Amniotic epithelial cell (primary cell): ENCODE measurements at places on chromosomes 4 and X.

DNA sequence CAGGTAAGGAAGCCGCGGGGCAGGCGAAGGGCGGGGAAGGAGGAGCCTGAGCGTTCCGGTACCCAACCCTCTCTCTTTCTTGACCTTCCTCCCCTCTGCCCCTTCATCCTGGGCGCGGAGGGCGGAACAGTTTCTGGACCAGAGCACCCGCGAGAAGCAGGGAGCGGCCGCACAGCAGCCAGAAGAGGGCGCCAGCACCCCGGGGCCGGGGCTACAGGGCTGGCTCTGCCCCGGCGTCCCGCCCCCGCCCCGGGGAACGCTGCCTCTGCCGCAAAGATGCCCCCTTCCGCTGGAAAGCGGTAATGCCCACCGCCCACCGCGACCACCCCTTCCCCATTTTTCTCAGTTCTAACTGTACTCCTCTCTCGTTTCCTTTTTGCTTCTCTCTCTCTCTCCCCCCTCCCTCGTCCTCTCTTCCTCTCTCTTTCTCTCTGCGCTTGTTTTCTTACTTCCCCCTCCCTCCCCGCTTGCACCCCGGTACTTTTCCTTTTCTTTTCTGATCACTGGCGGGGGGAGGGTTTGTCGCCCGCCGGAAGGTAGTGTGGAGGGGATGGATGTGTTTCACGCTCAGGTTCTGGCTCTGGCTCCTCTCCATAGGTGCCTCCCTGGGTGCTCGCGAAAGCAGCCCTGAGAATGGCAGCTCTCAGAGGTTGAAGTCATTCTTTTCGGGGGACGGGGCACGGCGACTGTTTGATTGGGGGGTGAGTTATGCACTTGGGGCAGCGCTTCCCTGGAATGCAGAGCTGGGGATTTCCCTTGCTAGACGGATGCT lies 13.1 kb upstream of the PRDM8 start:
- DNase-seq: peak; percentile 36

- no peak for DNase-seq
Observed at GRCh38 chrX:94252211-94252610, 578.2 kb downstream of the FAM133A start.

DNA sequence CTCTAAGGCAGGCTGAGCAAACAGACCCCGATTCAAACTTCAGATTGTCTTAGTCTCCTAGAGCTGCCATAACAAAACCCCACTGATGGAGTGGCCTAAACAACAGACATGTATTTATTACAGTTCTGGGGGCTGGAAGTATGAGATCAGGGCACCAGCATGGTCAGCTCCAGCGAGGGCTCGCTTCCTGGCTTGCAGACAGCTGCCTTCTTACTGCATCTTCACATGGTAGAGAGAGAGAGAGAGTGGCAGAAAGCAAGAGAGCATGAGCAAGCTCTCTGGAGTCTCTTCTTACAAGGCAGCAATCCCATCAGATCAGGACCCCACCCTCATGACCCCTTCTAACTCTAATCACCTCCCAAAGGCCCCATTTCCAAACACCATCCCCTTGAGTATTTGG lies 22.3 kb upstream of the SORCS2 start:
- DNase-seq: no peak

GRCh38 chr4:112513971-112514646 lies 1.9 kb downstream of the NEUROG2 start:
- no peak for DNase-seq

DNA sequence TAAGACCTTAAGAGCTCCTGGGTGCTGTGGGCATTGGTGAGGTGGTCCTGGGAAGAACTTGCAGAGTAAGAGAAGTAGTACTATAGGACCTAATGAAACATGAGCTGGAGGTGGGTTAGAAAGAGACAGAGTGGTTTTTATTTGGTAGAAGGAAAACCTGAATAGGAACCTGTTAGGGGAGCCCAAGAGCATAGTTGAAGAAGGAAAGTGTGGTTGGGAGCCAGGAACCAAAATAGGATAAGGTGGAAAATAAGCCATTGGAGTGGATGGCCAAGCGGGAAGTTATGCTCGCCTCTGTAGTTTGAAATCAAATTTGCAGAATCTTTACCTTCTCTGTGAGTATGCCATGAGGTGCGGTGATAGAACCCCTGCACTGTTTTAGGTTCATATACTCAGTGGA lies 26.7 kb downstream of the GAB1 start:
- no peak for DNase-seq

DNA sequence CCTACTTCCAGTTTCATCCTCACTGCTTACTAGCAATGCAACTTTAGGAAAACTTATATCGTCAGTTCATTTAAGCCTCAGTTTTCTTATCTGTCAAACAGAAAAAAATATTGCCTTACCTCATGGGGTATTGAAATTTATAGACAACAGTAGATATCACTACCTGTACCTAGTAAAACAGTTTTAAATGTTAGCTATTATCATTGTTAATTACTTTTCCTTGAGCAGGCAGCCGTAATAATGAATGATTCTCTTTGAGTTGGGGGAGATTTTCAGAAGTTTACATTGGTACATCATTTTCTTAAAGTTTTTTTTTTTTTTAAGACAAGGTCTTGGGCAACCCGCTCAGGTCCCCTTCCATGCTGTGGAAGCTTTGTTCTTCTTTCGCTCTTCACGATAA lies 71.7 kb upstream of the BMPR1B start:
- DNase-seq: no peak

GRCh38 chr4:20311856-20312255 lies 60.2 kb downstream of the SLIT2 start:
- peak; percentile 84 for DNase-seq

DNA sequence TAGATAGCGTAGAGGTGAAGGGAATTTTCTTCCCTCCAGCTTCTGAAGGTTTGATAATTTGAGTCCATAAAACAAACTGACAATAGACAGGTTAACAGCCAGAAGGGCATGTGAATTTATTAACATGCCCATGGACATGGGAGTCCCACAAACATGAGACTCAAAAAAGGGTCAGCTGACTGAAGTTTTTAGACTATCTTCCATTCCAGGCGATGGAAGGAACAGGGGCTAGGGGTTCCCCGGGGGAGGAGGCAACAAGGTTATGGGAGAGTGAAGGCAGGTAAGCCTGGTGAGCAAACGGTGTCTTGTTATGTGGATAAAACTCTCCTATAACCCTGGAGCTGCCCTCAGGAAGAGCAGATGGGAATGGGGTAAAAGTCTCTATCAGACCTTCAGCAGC lies 81.5 kb upstream of the SORBS2 start:
- DNase-seq: no peak

- DNase-seq: no peak
Observed at GRCh38 chr4:112931001-112931400, 118.5 kb upstream of the ANK2 start.

- DNase-seq: peak; percentile 31
Observed at GRCh38 chr4:17786567-17786966, 5.1 kb upstream of the FAM184B start.

DNA sequence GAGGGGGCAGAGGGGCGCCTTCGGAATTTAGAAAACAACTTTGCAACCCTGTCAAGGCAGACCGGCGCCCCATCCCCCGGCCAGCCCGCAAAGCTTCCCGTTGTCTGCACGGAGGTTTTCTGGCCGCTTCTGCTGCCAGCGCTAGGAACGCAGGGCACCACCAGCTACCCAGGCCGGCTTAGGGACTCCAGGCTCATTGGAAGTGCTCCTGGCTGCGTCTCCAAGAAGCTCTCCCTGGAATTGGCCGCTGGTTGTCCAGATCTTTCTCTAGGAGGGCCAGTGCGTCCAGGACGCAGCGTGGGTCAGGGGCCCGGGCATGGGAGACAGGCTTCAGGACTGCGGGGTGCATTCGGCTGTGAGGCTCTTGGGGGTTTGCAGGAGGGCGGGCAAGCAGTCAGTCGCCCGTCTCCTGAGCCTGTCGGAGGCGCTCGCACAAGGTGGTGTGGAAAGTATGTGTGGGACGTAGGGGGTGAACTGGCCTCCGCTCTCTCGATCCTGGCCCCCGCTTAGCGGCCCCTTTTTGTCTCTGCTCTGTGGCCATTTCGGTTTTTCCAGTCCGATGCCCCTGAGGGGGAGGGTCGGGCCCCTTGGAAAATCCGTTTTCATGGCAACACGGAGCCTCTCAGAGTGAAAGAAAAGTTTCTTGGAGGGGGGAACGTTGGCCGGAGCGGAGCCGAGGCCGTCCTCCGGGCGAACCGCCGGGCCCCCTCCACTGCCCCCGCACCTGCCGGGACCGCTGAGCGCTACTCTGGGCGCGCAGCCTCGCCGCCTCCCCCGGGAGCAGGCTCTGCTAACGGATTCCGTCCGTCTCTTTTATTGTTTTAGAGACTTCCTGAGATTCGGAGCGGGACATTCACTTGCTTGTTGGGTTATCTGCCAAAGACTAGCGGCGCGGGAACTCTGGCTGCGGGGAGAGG lies 810 bp upstream of the SOX3 start:
- DNase-seq: no peak

GRCh38 chr4:82421796-82422560 lies 8.3 kb downstream of the HNRNPDL start:
- no peak for DNase-seq

- no peak for DNase-seq
Observed at GRCh38 chr4:77248805-77249204, 91.8 kb downstream of the CCNG2 start.

DNA sequence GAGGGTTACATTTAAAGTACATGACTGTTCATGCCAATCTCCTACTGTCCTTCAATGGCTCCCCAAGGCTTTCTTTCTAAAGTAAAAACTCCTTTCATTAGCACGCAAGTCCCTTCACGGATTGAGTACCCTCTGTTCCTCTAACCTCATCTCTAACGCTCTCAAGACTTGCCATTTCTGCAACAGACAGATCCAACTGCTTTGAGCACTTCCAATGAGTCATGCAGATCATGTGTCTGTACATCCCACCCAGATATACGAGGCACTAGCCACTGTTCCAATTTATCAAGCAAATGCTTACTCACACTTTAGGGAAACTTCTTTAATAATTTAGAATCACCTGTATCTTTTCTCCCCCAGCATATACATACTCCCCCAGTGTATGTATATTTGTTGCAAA lies 332.5 kb upstream of the ZFP42 start:
- DNase-seq: peak; percentile 17

DNA sequence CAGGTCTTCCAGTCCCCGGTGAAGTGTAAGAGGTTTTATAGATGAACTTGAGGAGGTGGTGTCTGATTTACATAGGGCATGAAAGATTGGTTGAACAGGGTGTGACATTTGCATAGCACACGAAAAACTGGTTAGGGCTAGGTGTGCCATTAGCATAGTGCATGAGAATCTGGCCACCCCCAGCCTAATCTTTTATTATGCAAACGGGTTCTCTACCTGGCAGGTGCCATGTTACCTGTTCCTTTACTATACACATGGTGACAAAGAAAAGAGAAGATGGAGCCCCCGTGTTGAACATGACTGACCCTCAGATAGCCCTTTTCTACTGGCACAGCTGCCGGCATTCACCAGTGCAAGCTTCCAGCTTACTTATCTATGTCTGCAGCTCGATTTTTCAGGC lies 71.0 kb downstream of the UCHL1 start:
- DNase-seq: no peak

DNA sequence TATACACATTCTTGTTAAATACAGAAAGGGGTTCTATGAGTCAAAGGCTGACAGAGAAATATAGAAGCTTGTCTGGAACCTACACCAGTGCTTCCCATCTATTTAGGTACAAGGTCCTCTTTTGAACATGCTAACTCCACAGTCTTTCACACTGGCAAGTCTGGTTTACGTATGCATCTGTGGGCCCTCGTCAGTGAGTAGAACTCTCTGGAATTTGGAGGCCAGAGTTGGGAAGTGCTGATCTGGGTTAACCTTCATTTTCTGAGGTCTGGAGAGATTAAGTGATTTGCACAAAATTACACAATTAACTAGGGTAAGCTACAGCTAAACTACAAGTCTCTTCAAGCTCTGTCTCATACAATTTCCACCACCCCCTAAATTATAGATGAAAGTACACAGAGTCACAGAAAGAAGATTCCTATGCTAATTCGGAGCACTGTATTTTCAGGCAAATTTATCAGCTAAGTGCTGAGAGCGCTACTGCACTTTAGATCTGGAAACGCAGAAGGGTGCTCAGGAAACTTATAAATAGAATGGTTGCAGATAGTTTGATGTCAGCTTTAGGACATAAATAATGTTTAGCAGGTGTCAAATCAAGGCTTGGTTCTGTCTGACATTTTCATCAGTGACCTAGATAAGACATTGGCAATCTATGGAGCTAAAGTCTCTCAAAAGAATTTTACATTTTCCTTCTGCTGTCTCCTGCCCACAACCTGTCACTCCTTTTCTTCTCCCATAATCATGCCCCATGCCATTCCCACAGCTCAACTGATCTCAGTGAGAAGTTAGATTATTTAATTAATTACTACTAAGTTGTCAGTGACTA lies 43.0 kb upstream of the PDLIM5 start:
- DNase-seq: peak; percentile 99

DNA sequence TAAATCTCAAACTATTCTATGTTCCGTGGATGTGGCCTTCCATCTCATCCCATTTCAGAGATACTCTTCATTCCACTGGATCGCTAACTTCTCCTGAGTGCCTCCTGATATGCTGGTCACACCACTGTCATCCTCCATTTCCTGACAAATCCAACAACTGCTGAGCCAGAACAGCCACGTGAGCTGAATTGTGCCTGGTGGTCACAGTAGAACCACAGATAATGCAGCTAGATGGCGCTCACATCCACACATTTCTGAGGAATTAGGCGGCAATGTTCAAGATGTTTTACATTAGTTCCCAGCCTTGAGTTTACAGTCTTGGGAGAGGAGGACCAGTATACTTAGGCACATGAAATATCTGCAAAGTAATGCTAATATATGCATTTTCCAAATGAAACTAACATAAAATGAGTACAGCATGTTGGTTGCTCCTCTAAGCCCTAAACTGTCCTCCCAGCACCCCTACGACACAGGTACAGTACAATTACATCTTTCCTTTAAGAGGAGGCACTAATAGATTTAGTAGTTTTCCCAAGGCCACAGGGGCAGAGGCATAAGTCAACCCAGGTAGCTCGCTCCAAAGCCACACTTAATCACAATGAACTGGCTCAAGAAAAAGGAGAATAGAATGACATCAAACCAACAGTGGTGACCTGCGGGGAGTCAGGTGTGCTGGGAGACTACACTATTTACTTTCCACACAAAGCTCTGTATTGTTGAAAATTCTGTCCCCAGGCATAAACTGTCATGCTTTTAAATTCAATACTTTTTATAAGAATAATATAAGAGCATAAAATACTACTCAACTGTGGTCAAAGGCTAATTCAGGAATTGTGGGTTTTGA lies 134.2 kb downstream of the CHIC2 start:
- DNase-seq: peak; percentile 86

DNA sequence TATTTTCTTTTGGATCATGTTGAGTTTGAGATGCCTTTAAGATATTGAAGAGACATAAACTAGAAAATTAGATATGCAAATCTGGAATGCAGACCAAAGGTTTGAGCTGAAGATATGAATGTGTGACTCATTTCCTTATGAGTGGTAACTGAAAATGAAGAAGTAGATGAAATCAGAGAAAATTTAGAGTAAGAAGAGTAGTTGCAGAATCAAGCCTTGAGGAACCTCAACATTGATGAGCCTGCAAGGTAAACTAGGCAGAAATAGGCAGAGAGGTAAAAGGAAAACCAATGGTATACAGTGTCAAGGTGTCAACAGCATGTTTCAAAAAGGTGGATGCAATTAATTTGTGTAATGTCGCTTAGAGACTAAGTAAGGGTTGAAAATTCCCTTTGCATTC lies 142.8 kb downstream of the MOSPD2 start:
- DNase-seq: no peak
